Endothelial cell (in vitro differentiated cells): ENCODE measurements at places on chromosomes 2 and 18. TPM values are rescaled to one million over a fixed set of nuclear protein-coding genes. Genes with fewer than 3 reads are reported as not detected.

KYNU gene
- total RNA-seq = not detected

TBR1 gene
- 0.08 TPM for total RNA-seq

FBXO41 gene
- 2.1 TPM for total RNA-seq

ALPG gene
- total RNA-seq = not detected

TGIF1 gene
- total RNA-seq = 72.5 TPM

DNA sequence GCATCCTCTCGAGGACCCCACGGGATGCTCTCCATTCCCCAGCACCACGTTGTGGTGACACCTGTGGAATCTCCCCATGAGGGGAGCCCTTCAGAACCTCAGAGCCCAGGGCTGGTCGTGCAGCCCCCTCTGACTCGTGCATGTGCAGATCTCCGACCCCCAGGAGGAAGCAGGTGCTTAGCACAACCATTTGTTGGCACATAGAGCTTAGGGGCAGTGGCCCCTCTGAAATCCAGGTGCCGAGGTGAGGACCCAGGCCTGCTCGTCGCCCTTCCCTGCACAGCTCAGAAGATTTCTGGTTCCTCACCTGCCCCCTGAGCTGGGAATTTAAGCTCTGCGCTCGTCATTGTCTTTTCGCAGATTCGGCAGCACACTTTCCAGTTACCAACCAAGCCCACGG is 1.3 kb upstream of the OTOS start:
- no peak for DNase-seq
- H3K4me1 ChIP-seq = no peaks in the 10 kb centered on the region
- H3K4me3 ChIP-seq = no peak overlapping the region
- H3K27ac ChIP-seq = no peak overlapping the region

- DNase-seq = no peak
- H3K27me3 ChIP-seq = peaks cover 1% of the 10 kb centered on the region
- H3K4me1 ChIP-seq = no peaks in the 10 kb centered on the region
- no peak overlapping the region for H3K4me3 ChIP-seq
- no peaks in the 10 kb centered on the region for H3K36me3 ChIP-seq
Measured at GRCh38 chr2:195536906-195537305, 120.1 kb upstream of the SLC39A10 start.

GRCh38 chr18:75797046-75797445 is 369.5 kb upstream of the SMIM21 start:
- peaks cover 1% of the 10 kb centered on the region for H3K27me3 ChIP-seq
- H3K4me1 ChIP-seq = no peaks in the 10 kb centered on the region
- DNase-seq = no peak
- no peak overlapping the region for H3K27ac ChIP-seq

GRCh38 chr18:21315741-21316197 is 73.7 kb downstream of the GREB1L start:
- H3K36me3 ChIP-seq = peaks cover 15% of the 10 kb centered on the region
- H3K4me3 ChIP-seq = no peak overlapping the region
- no peak overlapping the region for H3K27ac ChIP-seq

GRCh38 chr2:207202645-207203044 is 36.9 kb upstream of the KLF7 start:
- H3K36me3 ChIP-seq = no peaks in the 10 kb centered on the region
- peak; percentile 63 for DNase-seq
- no peak overlapping the region for H3K27ac ChIP-seq
- no peak overlapping the region for H3K4me3 ChIP-seq
- H3K27me3 ChIP-seq = peaks cover 1% of the 10 kb centered on the region

DNA sequence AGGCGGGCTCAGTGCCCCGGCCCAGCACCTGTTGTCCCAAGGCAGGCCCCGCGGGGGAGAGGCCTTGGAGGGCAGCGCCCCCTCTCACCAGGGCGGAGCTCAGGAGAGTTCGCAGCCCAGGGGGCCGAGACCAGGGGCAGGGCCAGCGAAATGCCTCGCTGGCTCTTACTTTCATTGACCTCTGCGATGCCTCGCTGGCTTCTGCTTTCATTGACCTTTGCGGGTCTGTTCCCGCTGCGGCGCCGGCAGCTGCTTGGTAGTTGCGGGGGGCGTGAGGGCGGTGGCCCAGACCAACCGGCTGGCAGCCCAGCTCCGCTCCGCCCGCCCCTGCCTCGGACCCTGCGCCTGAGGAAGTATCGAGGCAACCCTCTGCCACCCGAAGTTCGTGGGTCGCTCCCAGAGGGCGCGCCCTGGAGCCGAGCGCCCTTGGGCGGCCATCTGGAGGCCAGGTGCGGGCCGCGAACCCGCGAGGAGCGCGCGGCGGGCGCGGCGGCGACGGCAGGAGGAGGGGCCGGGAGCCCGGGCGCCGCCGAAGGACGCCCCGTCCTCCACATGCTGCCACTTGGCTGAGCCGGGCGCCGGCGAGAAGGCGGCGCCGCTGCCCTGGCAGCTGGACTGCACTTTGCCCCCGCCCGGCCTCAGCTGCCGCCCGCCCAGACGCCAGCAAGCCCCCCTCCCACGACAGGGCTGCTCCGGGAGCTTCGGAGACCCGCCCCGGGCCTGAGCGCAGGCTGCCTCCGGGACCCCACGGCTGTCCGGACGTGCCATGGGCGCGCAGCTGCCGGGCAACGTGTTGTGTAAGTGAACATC is 118.0 kb upstream of the MSTN start:
- peaks cover 30% of the 10 kb centered on the region for H3K4me1 ChIP-seq
- no peaks in the 10 kb centered on the region for H3K36me3 ChIP-seq
- no peak overlapping the region for H3K27ac ChIP-seq
- DNase-seq = peak; percentile 78

GRCh38 chr18:59516356-59517155 is 157.5 kb upstream of the LMAN1 start:
- peak; percentile 17 for DNase-seq
- peaks cover 44% of the 10 kb centered on the region for H3K4me1 ChIP-seq
- H3K36me3 ChIP-seq = no peaks in the 10 kb centered on the region
- H3K4me3 ChIP-seq = no peak overlapping the region
- H3K27me3 ChIP-seq = peaks cover 11% of the 10 kb centered on the region
- peak overlapping the region; percentile 75 for H3K27ac ChIP-seq

GRCh38 chr2:73759285-73759764 is 20.6 kb downstream of the DUSP11 start:
- DNase-seq = no peak
- no peak overlapping the region for H3K27ac ChIP-seq
- H3K36me3 ChIP-seq = peaks cover 46% of the 10 kb centered on the region
- peaks cover 2% of the 10 kb centered on the region for H3K4me1 ChIP-seq
- no peak overlapping the region for H3K4me3 ChIP-seq
- peaks cover 1% of the 10 kb centered on the region for H3K27me3 ChIP-seq

GRCh38 chr2:164734196-164734595 is 107.4 kb downstream of the COBLL1 start:
- H3K4me1 ChIP-seq = peaks cover 7% of the 10 kb centered on the region
- no peaks in the 10 kb centered on the region for H3K27me3 ChIP-seq
- H3K36me3 ChIP-seq = no peaks in the 10 kb centered on the region
- peak overlapping the region; percentile 21 for H3K27ac ChIP-seq
- no peak for DNase-seq
- H3K4me3 ChIP-seq = no peak overlapping the region

- DNase-seq = no peak
- no peaks in the 10 kb centered on the region for H3K36me3 ChIP-seq
- peaks cover 4% of the 10 kb centered on the region for H3K4me1 ChIP-seq
- no peaks in the 10 kb centered on the region for H3K27me3 ChIP-seq
- H3K27ac ChIP-seq = no peak overlapping the region
- H3K4me3 ChIP-seq = no peak overlapping the region
Measured at GRCh38 chr2:143524559-143525401, 395.6 kb downstream of the ARHGAP15 start.
